ENCODE measurements at places on chromosomes 6 and 20.

GRCh38 chr6:79208816-79209215 is 25.7 kb downstream of the HMGN3 start:
- DNase-seq: no peak

GRCh38 chr20:60900618-60901017 is 351.4 kb upstream of the CDH4 start:
- no peak for DNase-seq

DNA sequence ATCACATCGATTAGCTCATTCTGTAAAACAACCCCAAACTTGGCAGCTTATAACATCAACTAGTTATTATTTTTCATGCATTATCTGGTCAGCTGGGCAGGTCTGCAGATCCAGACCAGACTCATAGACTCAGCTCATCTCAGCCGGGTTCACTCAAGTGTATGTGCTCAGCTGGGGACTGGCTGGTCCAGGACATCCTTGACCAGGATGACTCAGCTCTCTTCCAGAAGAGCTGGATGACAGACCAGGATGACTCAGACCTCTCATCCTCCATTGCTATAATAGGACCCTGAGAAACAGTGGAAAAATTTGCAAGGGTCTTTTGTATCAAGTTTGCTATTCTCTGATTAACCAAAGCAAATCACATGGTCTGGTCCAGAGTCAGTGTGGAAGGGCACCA is 312.5 kb upstream of the PLCB4 start:
- DNase-seq: no peak

DNA sequence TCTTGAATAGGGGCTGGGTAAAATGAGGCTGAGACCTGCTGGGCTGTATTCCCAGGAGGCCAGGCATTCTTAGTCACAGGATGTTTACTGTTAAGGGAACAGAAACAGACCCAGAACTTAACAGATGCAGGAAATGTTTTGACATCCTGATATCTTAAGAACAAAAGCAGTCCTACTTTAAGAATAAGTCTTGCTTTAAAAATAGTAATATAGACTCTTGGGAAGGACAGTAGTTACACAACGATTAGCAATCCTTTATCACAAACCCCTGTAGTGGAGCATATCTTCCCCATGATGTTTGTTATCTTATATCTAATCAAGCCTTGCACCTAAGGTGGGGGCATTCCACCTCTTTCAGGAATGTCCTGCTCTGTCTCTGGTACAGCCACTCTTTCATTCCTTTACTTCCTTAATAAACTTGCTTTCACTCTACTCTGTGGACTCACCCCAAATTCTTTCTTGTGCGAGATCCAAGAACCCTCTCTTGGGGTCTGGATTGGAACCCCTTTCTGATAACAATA is 493.7 kb upstream of the SULF2 start:
- no peak for DNase-seq

- no peak for DNase-seq
Measured at GRCh38 chr6:165055231-165055630, 254.2 kb downstream of the C6orf118 start.

GRCh38 chr20:45432294-45432693 is 16.4 kb downstream of the PIGT start:
- no peak for DNase-seq

- no peak for DNase-seq
Measured at GRCh38 chr20:57416296-57417022, 25.3 kb downstream of the RBM38 start.

Measured in NCI-H1694 (cell line).